ENCODE measurements at places on chromosomes 13 and 19.

DNA sequence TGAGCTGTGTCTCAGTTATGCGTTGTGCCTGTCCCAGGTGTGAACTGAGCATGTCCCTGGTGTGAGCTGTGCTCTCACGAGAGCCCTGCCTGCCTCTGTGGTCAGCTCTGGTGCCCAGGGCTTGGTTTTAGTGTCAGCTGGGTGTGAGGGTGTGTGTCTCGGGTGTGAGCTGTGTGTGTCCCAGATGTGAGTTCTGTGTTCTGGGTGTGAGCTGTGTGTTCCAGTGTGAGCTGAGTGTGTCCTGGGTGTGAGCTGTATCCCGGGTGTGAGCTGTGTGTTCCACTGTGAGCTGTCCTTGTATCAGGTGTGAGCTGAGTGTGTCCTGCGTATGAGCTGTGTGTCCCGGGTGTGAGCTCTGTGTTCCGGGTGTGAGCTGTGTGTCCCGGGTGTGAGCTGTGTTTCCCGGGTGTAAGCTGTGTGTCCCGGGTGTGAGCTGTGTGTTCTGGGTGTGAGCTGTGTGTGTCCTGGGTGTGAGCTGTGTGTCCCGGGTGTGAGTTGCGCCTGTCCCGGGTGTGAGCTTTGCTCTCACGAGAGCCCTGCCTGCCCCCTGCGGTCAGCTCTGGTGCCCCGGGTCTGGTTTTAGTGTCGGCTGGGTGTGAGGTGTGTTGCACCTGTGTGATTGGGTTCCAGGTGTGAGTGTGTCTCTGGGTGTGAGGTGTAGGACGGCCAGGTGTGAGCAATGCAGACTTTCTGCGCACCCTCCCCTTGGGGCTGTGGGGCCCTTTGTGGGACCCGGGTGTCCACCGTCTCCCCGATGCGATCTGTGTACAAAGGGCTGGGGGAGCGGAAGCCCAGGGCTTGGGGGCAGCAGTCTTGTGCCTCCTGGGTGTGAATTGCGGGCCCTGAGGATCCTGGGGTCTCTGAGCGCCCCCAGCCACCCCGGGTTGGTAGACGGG is 7.1 kb upstream of the PEAK3 start:
- no peak for DNase-seq

DNA sequence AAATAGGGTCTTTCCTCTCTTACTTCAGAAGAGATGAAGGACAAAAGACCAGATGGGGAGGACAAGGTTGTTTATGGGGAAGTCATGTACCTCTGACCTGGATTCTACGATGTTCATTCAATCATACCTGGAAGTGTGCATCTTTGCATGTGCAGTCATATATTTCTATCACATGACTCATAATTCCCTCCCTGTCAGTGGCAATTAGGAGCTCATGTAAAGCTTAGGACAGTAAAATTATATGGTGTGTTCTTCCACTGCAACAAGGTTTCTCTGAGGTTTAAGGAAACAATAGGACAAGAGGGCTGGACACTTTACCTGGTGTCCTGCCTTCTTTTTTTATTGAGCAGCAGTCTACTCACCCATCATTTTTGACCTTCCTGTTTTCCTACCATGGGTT is 19.8 kb downstream of the CEACAM7 start:
- no peak for DNase-seq

GRCh38 chr13:85772367-85772766 is 26.9 kb downstream of the SLITRK6 start:
- DNase-seq = no peak

GRCh38 chr19:19532806-19533701 is 4.3 kb downstream of the YJEFN3 start:
- DNase-seq = no peak

GRCh38 chr19:18100710-18101109 is 3.1 kb downstream of the MAST3 start:
- no peak for DNase-seq

DNA sequence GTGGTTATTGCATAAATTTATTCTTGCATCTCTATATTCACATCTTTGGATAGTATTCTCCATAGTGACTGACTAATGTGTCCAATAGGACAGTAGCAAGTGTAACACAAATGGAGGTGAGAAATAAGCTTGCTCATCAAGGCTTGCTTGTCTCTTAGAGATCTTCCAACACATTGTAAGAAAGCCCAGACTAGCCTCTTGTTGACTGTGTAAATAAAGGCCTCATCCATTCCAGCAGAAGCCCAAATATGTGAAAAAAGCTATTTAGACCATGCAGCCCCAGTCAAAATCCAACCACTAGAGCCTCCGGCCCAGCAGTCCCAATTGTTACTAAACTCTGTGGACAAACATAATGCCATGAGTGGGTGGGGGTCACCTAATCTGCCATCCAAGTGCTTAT is 2.7 kb upstream of the ZNF615 start:
- no peak for DNase-seq

DNA sequence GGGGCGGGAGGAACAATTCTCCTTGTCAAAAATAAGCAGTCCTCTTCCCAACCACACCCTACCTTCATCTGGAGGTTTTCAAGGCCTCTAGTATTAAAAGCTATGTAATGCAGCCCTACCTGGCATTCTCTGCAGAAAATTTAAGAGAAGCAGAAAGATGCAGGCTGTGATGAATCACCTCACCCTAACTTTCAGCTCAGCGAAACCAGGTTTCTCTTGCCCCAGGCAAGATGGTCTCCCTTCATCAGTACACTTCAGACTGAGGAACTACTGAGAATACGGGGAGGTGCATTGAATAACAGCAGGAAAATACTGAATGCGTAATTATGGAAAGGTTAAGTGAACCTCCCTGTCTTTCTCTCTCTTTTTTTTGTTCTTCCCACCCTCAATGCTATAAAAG is 437.6 kb upstream of the KLF12 start:
- DNase-seq = no peak

- DNase-seq = no peak
Observed at GRCh38 chr19:41921577-41922576, 6.4 kb downstream of the ERFL start.

DNA sequence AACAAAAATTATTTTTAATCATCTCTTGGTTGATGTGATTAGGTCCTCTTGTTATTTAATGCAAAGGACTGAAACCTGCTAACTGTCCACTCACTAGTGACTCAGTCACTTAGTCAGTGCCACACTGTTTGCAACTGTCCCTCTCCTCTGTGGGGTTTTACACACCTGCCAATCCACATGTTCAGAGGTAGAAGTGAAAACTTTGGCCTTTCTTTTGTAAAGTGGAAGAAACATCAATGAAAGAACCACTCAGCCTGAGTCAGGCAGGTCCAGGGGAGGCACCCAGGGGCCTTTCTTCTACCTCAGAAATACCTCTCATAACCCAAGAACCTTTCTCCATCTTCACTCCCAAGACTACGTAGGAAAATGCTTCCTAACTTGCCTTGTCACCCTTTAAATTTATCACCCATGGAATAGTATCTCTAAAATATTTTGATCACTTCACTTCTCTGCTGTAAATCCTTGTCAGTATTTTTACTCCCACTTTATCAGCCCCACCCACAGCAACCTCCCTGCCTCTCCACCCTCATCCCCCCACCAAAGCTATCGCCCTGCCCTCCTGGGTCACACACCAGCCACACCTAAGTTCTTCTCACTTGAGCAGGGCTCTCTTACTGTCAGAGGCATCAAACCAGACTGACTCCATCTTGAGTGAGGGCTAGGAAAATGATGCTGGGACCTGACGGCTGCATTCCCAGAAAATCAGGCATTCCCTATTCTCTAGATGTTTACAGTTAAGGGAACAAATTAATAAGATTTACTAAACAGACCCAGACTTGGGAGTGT is 29.6 kb upstream of the EEF1AKMT1 start:
- DNase-seq = no peak
